Ammon's horn (tissue), 1 donor: ENCODE measurements at places on chromosomes 6 and 20.
A peak's percentile ranks its signal among the peaks of the same experiment; 100 is the strongest.

- DNase-seq, result no peak
Observed at GRCh38 chr20:32651537-32651936, 22.2 kb downstream of the C20orf203 start.

DNA sequence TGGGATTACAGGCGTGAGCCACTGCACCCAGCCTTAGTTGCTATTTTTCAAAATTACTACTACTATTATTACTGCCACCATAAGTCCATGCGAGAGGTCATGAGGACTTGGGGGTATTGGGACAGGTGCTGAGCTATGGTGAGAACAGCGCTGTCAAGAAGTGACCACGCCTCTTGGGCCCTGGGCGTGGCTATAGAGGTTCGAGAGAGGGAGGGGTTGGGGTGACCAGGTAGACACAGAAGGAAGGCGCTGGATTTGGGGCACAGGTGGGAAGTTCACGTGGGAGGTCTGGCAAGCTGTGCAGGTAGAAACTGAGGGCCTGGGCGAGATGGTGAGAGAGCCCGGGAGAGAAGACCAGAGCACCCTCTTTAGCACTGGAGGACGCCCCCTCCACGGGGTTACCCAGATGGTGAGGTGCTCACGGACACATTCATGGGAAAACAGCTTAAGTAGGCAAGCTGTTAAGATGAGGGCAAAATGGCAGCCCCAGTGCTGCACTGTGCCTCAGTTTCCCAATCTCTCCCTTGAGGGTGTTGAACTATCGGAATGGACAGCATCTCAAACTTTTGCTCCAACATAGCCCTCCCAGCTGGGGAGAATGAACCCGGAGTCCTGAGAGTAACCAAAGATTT, 61.0 kb downstream of the RAB44 start:
- DNase-seq, result no peak

GRCh38 chr20:44629542-44629941, 22.0 kb downstream of the ADA start:
- DNase-seq, result no peak

DNA sequence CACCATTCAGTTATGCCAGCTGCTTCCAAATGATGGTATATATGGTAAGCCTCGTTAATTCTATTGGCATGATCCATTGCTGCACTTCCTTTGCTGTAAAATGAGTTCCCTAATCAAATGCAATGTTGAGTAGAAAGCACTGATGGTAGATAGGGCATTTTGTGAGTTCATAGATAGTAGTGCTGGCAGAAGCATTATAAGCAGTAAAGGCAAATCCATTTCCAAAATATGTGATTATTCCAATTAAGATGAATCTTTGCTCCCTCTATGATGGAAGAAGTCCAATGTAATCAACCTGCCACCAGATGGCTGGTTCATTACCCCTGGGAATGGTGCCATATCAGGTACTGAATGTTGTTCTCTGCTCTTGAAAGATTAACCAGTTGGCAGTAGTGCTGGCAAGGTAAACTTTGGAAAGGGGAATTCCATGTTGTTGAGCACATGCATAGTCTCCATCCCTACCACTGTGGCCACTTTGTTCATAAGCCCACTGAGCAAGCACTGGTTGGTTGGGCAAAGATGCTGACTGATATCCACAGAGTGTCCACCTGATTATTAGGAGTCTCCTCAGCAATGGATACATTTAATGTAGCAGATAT, 5.6 kb upstream of the TBPL1 start:
- DNase-seq, result no peak

GRCh38 chr20:44566811-44567210, 15.6 kb upstream of the PKIG start:
- no peak for DNase-seq

DNA sequence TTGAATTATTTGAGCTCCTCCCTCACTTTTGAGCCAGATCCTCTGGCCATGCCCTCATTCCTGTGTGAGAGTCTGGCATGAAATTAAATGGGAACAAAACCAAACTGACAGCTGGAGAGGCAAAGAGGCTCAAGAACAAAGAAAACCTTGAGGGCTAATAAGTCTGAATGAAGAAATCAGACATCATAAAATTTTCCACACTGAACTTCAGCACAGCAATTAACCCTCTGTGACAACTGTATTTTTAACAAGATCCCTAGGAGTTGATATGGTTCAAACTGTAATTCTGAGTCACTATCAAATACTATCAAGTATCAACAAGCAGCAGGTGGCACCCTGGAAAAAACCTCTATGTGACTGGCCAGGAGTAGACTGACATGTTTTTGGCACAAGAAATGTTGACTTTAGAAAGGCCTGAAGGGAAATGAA, 109.4 kb upstream of the EMILIN3 start:
- DNase-seq, result peak; percentile 11

DNA sequence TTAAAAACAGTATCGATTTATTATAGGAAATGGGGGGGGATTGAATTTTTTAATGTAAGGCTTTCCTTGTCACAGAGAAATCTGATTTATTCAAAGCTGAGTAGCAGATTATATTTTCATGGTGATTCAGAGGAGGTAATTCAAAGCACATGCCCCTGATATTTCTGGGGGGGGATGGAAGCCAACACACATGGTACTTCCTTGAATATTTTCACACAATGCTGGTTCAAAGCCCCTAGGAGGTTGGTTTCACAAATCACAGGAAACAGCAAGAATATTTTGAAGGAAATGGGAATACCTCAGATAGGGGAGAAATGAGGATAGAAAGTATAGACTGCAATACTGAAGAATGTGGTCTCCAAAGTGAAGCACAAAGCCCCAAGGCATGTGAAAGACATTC, 98.8 kb downstream of the RTN4IP1 start:
- no peak for DNase-seq

DNA sequence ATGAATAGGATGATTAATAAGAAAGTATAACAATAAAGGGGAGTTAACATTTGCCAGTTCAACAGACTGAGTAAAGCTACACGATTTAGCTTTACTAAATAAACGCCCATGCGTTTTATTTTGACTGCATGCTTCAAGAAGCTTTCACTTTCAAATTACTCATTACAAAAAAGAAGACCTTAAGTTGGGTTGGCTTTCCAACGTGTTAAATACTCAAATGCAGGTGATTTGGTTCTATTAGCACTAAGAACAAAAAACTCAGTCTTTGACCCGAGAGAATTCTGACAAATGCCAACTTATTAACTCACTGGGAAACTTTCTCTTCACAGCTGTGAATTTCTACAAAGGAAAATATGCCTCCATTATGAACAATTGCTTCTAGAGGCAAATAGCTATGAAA, 24.8 kb downstream of the RNF146 start:
- DNase-seq, result no peak

DNA sequence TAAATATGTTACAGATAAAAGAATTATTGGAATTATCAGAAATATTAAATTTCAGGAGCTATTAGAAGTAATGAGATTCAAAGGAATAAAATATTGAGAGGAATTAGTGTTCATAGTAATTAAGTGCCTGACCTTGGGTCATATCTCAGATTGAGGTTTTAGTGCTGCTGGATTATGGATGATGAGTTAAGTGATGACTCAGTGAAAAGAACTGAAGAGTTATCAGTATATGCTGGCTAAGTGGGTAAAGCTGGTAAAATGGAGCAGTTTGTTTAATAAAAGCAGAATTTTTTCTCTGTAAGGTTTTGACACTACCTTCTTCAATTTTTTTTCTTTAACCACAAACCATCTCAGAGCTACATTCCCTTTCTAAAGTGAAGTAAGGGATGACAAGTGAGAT, 206.7 kb downstream of the MANEA start:
- DNase-seq, result no peak

- no peak for DNase-seq
Observed at GRCh38 chr20:50470264-50470858, 39.8 kb upstream of the PTPN1 start.

DNA sequence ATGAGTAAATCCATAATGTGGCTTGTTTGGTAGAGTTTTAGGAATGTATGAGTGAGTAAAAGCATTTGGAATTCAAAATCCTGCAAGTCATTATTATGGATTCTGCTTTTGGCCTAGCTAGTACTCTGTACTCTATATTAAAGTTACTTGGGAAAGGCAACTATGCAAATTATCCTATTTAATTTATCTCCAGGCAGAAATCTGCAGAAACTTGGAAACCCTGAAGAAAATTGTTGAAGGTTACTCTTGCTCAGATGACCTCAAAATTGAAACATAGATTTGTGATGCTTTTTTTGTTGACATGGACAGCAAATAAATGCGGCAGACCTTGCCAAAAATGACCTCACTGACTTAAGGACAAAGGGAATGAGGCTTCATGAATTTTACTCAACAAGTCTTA, 477.1 kb upstream of the EYS start:
- no peak for DNase-seq

DNA sequence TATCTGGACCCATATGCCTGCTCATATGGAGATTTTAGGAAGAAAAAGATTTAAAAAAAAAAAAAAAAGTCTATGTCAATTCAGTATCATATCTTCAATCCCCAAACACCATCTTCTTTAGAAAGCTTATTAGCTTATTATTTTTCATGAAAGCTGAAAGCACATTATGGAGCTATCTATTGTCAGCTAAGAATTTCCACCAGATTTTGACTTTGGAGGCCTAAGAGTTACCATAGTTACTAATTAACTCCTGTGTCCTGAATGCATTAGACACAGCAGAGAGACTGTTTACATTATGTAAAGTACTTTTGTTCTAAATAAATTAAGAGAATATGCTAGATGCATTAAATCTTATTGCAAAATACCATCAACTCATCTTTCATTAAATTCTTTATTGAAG, 255.5 kb upstream of the NRSN1 start:
- DNase-seq, result no peak

- DNase-seq, result no peak
Observed at GRCh38 chr6:35573495-35574110, 60.9 kb upstream of the TULP1 start.

GRCh38 chr6:92364948-92365541, 1054.3 kb downstream of the EPHA7 start:
- DNase-seq, result no peak

- no peak for DNase-seq
Observed at GRCh38 chr20:33112547-33113386, 33.3 kb downstream of the BPIFB4 start.

DNA sequence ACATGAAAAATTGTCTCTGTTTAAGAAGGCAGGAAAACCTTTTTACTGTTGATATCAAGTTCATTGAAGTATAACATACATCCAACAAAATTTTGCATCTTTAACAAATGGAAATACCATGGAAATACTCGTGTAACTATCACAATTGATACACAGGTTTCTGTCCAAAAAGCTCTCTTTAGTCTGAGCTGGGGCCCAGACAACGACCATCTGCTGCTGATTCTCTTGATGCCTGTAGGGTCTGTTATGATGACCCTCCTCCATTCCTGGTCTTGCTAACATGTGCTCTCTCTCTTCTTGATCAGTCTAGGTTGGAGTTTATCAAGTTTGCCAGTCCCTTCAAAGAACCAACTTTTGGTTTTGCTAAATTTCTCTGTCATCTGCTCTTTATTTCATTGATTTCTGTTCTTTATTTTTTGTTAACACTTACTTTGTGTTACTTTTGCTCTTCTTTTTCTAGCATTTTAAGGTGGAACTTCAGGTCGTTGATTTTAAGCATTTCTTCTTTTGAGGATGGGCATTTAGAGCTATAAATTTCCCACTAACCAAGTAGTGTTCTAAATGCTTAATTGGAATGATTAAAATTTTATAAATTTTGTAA, 116.8 kb downstream of the PSMB1 start:
- no peak for DNase-seq

DNA sequence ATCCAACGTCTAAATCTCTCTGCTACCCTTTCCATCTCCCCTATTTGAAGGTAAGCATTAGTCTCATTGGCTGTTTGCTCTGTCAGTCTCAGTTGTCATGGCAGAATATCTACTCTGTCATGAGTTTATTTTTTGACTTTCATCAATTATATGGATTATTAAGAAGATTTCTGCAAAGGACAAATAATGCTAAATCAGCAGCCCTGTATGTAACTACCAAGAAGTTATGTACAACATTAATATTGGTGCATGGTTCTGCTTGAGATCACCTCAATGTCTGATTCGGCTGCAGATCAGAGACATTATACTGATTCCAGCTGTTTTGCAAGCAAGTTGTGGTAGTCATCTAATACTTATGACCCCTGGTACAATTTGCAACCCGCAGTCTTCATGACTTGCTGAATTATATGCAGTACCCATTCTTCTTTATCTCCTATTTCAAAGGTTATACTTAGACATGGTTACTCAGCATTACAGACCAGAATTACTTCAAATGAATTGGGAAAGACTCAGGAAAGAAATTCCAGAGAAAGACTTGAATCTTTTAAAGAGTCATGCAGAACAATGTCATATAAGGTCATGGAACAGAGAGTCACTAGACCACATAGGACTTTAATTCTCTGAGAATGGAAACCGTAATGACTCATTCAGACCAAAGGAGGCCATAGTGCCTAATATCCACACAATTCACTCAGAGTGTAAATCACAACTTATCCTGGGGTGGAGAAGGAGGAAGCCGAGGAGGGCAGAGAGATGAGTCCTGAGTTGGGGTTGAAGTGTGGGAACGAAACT, 201.4 kb downstream of the IBTK start:
- DNase-seq, result no peak

- no peak for DNase-seq
Observed at GRCh38 chr20:57659517-57660180, 39.4 kb upstream of the ZBP1 start.

DNA sequence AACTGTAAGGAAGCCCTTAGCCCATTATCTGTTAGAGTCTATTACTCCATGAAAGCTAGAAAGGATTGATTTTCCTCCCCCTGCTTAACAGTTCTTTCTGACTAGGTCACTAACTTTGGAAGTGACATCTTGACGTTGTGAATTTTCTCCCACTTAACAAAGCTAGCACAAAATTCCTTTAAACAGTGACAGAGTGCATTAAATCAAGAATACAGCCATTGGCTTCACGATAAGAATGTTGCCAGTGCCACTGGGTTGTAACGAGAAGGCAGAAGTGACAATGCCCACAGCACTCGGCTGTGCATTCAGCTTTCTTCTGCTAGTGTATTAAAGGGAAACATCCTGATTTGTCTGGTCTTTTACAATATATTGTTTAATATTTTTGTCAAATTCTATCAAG, 182.7 kb upstream of the DTNBP1 start:
- DNase-seq, result no peak

DNA sequence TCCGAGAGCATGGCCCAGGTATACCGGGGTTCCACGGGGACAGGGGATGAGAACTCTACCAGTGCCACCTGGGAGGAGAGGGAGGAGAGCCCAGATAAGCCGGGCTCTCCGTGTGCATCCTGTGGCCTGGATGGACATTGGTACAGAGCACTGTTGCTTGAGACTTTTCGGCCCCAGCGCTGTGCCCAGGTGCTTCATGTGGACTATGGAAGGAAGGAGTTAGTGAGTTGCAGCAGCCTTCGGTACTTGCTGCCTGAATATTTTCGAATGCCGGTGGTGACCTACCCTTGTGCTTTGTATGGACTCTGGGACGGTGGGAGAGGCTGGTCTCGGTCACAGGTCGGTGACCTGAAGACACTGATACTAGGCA, 1.3 kb downstream of the TDRD6 start:
- no peak for DNase-seq

GRCh38 chr6:56524891-56525703, 117.6 kb downstream of the DST start:
- DNase-seq, result peak; percentile 64

GRCh38 chr20:50980851-50981713, 22.5 kb downstream of the MOCS3 start:
- peak; percentile 75 for DNase-seq
